Kidney epithelial cell (primary cell): ENCODE measurements at places on chromosomes 12 and 14. TPM values are rescaled to one million over a fixed set of nuclear protein-coding genes. Genes with fewer than 3 reads are reported as not detected.

NXPH4 gene
- total RNA-seq: 3.1 and 5.9 TPM in 2 replicates

DLGAP5 gene
- 4.4 and 5.3 TPM in 2 replicates for total RNA-seq

B4GALNT3 gene
- total RNA-seq: 5.1 and 6.8 TPM in 2 replicates

CD27 gene
- not detected in 2 replicates for total RNA-seq

DNA sequence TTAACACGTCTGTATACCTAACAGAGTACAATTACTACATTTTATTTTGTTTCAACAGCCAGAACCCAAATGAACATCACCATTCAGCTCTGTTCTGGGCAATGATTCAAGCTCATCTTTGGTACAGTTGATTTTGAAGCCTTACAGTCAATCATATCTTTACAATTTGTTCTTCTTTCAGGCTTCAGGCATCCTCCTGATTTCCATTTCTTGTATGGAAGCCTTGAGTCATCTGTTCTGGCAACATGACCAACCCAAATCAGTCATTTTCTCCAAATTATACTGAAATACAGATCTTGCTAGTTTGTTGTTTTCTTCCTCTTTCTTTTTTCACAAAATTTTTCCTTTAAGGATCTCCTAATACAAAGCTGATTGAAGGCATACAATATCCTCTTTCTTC is 80.2 kb downstream of the PAX9 start:
- no peak for DNase-seq

DNA sequence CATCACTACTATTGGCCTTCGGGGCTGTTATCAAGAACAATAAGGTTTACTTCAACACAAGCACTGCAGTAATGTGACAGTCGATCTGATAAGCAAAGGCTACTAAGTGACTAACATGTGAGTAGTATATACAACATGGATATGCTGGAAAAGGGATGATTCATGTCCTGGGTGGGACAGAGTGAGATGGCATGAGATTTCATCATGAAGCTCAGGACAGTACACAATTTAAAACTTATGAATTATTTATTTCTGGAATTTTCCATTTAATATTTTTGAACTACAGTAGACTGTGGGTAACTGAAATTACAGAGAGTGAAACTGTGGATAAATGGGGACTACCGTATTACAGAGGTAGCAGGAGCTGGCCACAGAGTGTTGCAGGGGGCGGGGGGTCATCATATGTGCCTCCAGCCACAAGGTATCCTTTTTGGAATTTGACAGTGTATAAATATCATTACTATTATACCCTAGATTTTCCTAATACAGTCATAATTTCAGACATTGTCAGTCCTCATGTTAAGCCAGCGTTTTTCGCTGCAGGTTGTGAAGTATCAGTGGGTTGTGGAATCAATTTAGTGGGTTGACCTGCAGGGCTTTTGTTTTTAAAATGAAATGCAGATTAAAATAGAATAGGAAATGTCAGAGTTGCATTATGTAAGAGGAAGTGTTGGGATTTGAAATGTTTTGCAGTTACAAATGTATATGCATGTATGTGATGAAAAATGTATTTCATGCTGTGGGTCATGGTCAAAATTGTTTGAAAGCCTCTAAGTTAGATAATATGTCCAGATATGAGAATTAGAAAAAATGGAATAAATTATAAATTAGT is 148.0 kb upstream of the NUDT4 start:
- DNase-seq: peak; percentile 63

GRCh38 chr12:24905431-24905830 is 43.5 kb downstream of the BCAT1 start:
- DNase-seq: no peak

DNA sequence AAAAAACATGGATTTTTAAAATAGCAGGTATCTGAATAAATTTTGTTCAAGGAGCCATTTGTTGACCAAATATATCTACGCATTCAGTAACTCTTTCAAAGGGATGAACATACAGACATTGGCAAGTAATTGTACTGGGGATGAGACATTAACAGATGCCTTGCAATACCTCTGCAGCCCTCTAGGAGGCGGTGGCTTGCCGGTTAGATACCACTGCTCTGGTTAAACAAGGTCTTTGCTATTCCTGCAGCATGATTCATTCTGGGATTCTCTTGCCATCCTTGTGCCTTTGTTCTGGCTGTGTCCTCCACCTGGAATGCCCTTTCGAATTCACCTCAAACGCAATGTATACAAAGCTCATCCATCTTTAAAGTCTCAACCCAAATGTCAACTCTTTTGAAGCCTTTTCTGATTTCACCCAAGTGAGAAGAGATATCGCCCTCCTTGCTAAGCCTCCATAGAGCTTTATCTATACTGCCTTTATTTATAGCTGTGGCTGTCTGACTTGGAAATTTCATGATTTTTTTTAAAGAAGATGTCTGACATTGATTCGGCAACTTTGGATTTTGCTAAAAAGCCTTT is 131.0 kb upstream of the SRRM4 start:
- no peak for DNase-seq

DNA sequence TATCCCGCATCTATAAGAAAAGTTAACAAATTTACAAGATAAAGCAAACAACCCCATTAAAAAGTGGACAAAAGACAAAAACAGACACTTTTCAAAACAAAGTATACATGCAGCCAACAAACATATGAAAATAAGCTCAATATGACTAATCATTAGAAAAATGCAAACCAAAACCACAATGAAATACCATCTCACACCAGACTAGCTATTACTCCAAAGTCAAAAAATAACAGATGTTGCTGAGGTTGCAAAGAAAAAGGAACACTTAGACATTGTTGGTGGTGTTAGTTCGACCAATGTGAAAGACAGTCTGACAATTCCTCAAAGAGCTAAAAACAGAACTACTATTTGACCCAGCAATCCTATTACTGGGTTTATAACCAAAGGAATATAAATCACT is 968.6 kb upstream of the USP15 start:
- DNase-seq: no peak

DNA sequence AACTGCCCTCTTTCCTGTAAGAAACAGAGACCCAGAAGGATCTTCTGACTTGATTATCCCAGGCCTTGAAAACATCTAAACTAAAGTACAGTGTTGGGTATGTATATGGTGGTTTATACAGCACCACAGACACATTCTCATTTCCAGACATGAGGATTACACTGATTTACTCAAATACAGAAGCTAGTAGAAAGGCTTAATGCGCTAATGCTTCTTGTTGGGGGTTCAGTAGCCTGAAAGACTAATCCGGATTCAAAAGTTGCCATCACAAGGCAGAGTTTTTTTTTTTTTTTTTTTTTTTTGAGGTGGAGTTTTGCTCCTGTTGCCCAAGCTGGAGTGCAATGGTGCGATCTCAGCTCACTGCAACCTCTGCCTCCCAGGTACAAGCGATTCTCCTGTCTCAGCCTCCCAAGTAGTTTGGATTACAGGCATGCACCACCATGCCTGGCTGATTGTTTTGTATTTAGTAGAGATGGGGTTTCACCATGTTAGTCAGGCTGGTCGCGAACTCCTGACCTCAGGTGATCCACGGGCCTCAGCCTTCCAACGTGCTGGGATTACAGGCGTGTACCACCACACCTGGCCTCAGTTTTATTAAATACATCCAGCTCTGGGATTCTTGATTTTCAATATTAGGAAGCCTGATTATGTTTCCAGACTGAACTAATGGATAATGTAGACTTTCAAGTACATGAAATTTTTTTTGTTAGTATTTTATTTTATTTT is 46.3 kb upstream of the HECTD1 start:
- DNase-seq: no peak

GRCh38 chr14:61517911-61518384 is 177.4 kb upstream of the HIF1A start:
- DNase-seq: no peak

DNA sequence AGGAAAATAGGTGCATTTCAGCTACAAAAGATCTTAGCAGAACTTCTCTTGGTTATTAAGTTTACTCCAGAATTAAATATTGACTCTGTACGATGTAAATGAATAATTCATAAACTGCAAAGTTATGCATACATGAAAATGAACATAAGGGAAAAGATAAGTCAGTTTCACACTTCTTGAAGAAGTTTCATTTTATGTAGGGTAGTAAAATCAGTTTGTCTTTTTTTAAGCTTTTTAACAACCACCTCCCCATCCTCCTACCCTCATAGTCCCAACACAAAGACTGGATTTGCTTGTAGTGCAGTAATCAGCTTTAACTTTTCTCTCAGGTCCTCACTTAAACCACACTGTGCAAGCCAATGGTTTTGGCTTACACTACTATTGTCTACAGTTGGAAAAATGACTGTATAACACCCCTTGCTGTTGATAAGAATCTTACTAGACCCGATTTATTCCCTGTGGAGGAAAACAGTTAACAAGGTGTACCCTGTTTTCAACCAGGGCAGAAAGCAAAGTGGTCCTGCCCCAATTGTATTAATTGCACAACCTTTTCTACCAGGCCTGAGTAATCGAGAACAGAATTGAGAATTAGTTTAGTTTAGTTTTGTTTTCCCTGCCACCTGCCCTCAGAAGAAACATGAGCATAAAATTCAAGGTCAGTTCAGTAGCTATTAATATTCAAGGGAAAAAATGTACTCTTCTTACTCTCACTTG is 44.1 kb downstream of the NIN start:
- DNase-seq: no peak
